ENCODE measurements at places on chromosomes 1 and 21.
A peak's percentile ranks its signal among the peaks of the same experiment; 100 is the strongest.

GRCh38 chr1:2132222-2133038 is 62.1 kb downstream of the FAAP20 start:
- peak; percentile 56 for DNase-seq

GRCh38 chr21:45972353-45972715 is 9.2 kb upstream of the COL6A1 start:
- peak; percentile 55 for DNase-seq

DNA sequence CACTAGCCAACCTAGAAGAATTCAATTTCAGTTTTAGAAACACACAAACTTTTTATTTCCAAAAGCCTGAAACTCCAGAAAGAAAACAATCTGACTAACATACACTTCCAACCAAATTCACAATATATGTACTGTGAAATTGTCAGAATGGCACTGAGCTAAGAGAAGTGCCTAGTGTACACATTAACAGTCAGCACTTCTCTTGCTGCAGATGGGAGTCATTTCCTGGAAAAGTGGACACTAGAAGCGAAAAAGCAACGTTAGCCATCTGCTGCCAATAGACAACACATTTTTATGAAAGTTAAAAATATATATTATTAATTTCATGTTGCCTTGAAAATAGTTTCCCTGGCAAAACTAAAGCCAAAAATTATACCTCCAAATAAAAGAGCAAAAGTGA is 66.1 kb downstream of the EPS15 start:
- DNase-seq = no peak

- no peak for DNase-seq
These were observed 156.2 kb downstream of the RHOU start for GRCh38 chr1:228891272-228892034.

DNA sequence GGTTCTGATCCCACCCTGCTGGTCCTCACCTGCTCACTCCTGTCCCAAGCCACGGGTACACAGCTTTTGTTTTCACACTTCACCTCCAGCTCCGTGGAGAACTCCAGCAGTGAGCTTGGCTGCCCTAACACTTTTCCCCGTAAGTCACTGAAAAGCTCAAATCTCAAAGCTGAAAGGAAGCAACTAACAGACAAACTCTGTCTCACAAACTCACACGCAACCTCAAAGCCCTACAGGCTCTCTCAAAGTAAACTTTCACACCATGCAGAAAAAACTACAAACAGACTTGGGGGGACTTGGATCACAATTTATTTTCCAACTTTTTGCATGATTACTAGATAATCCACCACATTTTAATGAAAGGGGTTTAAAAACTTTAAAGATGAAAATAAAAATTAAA is 88.3 kb downstream of the AK5 start:
- DNase-seq = no peak

DNA sequence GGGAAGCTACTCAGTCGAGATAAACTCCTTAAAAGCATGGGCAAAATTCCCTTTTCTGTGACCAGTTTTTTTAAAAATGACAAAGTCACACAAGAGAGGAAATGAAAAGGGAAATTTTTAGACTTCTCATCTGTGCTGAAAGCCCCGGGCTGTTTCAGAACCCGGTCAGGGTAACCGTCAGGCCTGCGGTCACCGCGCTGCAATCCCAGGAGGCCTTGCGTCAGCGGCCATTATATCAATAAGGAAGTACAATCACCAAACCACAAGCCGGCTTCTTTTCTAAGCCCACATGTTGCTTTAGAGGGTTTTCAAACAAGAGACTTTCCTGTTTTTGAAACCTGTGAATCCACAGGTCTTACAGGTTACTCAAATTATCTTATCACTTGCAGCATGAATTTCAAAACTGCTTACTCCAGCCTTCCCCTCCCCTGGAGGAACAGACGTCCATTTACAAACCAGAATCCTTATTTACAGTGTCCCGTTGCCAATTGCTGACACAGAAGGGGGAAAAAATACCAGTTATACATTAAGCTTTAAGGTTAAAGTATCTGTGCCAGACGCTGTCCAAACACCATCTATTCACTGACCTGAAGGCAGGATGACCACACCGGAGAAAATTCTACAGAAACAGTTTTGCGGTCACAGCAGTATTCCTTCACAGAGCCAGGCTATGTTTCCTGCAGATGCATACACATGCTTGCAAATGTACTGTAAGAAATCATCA is 165.3 kb downstream of the TOMM20 start:
- peak; percentile 88 for DNase-seq

DNA sequence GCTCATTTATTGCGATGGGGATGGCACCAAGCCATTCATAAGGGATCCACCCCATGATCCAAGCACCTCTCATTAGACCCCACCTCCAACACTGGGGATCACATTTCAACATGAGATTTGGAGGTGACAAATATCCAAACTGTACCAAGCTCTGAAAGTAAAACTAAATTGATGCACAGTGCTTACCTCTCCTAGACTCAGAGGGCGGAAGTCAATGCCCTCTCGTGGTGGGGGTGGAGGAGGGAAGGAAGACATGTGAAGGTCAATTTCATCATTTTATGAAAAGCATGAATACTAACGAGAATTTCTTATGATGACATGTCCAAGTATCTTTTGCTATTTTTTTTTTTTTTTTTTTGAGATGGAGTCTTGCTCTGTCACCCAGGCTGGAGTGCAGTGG is 120.0 kb downstream of the PGBD5 start:
- DNase-seq = no peak

- DNase-seq = no peak
These were observed 3.5 kb upstream of the RAP1A start for GRCh38 chr1:111615870-111616715.

- DNase-seq = no peak
These were observed 120.2 kb downstream of the KCNJ6 start for GRCh38 chr21:37796011-37796410.

DNA sequence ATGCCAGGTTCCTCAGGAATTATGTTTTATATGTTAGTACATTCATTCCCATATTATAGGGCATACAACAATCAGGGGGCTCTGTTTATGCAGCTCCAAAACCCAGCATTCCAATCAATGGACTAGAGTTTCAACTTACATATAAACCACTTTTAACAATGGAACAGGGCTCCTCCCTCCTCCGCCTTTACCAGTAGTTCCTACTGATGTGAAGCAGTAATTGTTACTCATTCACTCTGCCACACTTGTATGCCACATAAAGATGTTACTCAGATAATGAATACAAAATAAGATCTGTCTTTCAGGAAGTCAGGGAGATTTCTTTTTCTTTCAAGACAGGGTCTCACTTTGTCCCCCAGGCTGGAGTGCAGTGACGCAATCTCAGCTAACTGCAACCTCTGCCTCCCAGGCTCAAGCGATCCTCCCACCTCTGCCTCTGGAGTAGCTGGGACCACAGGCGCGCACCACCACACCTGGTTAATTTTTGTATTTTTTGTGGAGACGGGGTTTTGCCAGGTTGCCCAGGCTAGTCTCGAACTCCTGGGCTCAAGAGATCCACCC is 17.1 kb downstream of the ZNF281 start:
- DNase-seq = no peak

DNA sequence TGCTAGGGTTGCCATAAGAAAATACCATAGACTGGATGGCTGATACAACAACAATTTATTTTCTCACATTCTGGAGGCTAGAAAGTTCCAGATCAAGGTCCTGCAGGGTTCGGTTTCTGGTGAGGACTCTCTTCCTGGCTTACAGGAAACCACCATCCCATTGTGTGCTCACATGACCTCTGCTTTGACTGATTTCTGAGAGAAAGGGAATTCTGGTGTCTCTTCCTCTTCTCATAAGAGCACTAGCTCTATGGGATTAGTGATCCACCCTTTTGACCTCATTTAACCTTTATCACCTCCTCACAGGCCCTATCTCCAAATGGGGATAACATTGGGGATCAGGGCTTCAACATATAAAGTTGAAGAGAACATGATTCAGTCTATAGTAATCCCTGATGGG is 47.5 kb downstream of the MRPL39 start:
- DNase-seq = no peak

DNA sequence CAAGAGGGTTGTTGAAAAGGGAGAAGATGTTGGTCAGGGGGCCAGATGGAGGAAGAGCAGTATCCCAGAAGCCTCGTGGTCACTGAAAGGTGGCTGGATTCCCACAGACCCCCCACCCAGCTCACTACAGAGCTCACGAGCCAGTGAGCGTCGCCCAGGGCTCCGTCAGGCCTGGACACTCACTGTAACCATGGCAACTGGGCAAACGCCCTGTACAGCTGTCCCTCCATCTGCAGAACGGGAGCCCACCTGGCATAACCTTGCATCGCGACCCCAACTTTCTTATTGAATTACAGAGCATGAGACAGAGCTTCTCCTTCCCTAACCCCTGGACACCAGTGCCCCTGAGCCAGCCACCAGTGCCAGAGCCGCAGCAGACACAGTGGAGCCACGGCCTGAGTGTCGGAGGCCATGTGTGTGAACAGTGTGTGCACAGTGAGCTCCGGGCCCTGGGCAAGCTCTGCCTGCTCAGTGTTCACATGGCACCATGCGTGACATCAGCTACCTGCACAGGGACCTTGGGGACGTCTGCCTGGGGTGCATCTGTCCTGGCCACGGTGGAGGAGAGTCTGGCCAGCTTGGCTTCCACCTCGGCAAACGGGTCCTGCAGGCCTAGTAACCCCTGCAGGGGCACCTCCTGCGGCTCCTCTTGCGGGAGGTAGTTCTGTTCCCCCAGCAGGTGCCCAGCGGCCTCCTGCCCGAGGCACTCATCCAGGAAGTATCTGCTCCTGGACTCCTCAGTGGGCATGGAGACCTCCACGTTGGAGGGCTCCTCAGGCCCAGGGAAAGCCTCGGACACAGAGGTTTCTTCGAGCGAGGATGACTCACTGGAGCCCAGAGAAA is 25.9 kb upstream of the DDOST start:
- DNase-seq = no peak

GRCh38 chr1:34787461-34788420 is 5.1 kb upstream of the GJA4 start:
- DNase-seq = no peak

DNA sequence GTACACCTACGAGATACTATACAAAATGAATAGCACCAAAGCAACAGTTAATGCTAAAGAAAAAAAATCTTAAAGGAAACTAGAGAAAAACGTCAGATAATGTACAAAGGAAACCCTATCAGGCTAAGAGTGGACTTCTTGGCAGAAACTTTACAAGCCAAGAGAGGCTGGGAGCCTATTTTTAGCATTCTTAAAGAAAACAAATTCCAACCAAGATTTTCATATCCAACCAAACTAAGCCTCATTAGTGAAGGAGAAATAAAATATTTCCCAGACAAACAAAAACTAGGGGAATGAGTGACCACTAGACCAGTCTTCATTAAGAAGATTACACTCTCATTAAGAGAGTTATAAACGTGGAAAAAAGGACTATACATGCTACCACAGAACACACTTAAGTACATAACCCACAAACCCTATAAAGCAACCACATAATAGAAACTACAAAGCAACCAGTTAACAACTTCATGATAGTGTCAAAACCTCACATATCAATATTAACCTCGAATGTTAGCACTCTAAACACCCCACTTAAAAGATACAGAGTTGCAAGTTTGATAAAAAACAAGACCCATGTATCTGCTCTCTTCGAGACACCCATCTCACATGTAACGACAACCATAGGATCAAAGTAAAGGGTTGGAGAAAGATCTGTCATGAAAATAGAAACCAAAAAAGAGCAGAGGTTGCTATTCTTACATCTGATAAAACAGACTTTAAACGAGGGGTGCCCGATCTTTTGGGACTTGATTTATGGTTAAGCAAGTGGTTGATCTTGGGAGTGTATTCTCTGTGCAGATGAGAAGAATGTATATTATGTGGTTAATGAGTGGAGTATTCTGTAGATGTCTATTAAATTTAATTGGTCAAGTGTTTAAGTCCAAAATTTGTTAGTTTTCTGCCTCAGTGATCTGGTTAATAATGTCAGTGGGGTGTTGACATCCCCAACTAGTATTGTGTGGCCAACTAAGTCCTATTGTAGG is 1301.4 kb downstream of the PLA2G4A start:
- no peak for DNase-seq

- no peak for DNase-seq
These were observed 20.2 kb upstream of the SLFNL1 start for GRCh38 chr1:41041614-41042270.

DNA sequence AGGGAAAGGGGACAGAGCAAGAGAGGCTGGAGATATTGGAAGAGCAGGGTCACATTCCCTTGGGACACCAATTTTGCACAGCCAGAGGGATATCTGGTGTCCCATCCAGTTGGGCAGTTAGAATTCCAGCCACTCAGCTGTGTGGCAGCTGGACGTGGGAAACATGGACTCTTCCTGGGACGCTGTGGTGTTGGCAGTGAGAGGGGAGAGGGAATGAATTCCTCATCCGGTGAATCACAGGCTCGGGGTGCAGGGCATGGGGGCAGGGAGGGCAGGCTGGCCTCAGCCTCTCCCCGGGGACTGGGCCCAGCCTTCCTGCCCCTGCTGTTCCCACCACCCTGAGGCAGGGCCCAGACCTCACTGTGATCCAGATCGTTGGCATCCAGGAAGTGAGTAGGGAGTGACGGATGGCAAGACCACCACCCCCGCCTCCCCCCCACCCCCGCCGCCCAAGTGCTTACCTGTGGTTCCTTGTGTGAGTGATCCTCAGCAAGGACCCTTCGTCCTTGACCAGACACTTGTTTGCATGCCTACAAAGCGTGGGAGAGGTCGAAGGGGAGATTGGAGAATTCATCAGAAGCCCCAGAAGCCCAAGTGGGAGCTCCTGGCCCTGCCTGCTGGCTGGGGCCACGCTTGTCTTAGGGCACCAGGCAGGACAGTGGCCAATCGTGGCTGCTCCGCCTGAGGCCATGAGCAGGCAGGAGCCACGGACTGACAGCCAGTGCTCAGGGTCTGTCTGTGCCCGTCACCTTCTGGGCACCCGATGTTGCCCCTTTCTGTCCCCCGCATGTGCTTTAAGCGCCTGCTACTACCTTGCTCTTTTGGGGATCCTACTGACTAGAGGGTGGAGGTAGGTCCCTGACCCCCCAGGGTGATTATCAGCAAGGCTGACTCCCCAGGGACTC is 8.7 kb downstream of the WNT3A start:
- DNase-seq = no peak

DNA sequence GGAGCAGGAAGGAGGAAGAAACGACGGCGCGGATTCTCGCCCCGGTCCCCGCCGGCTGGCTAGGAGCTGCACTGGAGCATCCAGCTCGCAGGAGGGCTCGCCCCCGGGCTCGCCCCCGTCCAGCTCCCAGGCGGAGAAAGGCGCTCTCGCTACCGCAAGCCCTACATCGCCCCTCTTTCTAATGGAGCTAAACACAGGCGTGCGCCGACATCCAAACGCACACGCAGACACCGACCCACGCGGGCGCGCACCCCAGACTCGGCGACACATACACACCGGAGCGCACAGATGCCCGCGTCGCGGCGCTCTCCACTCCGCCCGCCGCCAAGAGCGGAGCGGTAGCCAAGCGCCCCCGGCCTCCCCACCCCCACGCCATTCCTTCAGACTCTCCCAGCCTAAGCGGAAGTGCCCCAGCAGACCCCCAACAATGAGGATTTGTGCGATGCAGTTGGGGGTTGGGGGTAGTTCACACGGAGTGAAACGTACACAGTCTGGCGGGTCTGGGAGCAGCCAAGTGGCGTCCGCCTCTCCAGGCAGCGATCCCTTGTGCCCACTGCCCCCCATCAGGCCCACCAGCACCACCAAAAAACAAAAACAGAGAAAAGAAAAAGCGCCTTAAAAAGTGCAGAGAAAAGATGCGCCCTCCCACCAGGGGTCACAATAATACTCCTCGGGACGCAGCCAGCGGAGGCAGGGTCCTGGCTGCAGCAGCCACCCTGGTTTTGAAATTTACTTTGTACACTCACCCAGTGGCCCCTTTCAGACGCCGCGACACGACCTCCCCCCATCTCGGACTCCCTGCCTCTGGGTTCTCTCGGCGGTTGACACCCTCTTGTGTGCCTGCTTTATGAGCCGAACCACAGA is 1.4 kb downstream of the DAB1 start:
- peak; percentile 21 for DNase-seq

GRCh38 chr1:38915352-38915948 is 26.2 kb downstream of the RHBDL2 start:
- DNase-seq = no peak
